ENCODE measurements at places on chromosomes 3 and 15.

DNA sequence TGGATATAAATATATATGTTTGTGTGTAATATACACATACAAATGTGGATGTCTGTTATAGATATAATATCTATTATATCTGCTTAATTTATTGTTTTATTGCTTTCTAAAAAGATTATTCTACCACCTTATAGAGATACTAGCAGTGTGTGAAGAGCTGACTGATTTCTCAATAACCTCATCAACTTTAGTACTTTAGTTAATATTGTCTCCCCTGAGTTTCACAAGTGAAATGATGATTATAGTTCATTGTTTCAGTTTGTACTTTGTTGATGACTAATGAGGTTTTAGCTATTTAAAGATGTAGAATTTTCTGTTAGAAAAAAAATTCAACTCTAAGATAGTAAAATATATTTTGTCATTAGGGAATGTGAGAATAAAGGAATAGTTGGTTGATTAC, 11.4 kb downstream of the RSRC1 start:
- no peak for DNase-seq

DNA sequence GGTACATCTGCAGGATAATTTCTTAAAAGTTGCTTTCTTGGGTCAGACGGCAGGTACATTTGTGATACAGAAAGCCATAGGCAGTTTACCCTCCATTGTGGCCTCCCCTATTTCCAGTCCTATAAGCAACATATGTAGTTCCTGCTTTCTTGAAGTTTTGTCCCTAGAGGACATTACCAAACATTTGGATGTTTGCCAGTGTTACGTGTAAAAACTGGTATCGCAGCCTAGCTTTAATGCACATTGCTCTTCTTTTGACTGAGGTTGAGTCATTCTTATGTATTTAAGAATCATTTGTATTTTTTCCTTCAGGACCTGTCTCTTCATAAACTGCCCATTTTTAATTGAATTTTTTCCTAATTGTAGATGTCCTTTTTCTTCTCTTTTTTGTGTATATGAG, 114.3 kb downstream of the DIPK2A start:
- no peak for DNase-seq

DNA sequence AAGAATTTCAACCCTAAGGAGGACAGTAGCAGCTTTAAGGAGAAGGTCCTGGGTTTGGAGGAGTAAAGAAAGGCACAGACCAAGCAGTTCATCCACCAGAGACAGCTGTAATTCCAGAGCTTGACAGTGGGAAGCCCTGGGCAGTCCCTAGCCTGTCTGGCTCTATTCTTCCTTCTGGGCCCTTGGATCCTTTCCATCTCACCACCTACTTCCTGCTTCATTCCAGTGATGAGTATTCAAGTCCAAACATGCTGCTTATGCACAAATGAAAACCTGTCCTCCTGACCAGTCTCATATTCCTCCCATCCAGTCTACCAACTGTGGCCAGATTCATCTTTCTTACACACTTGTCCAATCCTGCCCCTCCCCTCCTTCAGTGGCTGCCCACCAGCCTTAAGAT, 171.4 kb downstream of the CNTN3 start:
- no peak for DNase-seq

GRCh38 chr3:149497966-149498670, 23.6 kb downstream of the TM4SF4 start:
- no peak for DNase-seq

DNA sequence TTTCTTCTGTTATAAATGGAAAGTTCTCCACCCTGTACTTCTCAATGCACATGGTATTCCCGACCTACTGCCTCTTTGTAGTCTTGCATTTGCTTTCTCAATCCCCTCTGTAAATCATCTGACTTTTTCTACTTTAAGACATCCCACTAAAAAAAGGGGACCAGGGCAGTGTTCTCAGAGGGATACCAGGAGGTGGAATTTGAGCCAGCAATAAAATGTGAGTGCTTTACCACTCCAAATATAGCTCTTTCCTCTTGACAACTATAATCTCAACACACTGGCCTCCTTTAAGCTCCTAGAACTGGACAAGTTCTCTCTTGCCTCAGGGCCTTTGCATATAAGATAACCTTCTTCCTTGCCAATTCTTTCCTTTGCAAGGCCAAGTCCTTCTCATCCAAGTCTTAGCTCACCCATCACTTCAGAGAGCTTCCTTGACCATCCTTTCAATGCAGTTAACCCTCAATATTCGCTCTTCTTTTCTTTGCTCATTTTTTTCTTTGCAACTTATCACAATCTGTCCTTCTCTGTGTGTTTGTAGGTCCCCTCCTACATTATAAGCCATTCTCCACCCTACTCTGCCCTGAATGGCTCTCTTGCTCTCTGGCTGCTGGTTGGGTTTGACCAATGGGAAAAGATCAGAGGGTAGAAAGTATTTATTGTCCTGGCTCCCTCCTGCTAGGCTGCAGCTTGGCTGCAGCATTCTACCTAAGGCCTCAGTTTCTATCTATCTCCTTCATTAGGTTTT, 93.4 kb downstream of the PRICKLE2 start:
- DNase-seq: no peak

DNA sequence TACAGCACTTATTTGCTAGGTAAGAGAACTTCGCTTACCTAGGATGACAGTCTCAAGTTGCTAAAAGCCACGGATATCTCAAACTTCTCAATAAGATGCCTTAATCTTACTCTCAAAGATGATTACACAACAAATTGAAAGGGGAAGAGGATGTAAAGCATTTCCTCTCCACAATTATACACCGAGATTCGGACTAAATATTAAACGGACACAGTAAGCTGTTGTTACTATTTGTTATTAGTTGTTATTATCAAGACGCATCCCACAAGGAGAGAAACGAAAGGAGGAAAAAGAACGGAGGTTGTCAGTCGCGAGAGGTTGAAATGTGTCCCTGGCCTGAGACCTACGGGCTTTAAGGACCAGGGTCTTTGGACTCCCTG, 660 bp downstream of the ZNF106 start:
- no peak for DNase-seq

DNA sequence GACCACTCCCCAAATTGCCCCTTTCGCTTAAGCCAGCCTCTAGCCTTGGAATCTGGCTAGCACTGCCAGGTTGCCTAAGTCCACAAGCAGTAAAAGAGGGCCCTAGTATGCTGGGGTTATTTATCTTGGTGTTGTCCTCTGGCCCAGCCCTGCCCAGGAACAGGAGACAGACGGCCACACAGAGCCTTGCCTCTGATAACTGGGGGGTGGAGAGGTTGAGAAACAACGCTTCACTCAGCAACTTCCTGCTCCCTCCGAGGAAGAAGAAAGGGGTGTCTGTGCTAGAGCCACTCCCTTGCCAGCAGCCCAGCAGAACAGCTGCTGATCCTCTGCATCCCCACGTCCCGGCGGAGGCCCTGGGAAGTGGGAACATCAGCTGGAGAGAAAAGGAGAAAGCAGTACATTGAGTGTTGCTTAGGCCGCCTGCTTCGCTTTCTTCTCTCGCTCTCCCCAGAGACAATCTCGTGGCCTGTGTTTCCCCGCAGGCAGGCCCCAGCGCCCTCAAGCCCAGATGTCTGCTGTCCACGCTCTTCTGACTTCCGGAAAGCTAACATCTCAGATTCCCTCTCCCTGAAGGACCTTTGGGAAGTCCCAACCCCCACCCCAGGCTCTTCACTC, 22.6 kb upstream of the C3orf70 start:
- DNase-seq: no peak

DNA sequence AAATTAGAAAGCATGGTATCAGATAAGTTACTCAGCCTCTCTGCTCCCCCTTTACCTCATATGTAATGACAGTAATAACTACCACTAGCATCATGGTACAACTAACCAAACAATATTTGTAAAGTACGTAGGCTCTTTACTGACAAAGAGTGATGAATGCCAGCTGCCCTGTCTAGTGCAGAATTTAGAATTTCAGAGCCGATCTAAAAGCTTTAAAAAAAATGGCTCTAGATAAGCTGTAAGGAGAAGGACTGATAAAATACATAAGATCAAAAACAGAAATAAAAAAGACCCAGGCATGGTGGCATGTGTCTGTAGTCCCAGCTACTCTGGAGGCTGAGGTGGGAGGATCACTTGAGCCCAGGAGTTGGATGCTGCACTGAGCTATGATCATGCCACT, 424.1 kb downstream of the MAGI1 start:
- no peak for DNase-seq

GRCh38 chr3:188417271-188417696, 263.3 kb downstream of the LPP start:
- DNase-seq: no peak
